ENCODE measurements at places on chromosomes 7 and 10.

DNA sequence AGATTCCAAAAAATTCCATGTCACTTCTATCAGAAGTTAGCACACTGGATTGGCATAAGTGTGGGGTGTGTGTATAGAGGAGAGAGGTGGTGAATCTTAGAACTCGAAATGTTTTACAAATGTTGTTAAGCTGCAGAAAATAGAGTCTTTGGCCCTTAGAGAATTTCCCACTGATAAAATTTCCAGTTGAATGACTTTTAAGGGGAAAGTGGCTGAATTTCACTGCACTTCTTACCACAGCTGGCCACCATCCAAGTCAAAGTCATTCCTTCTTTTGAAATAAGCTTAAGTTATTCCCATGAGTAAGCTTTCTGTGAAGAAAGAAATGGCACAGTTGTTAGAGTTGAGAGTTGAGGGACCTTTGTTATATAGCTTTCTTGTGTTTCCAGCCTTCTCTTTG, 13.9 kb downstream of the VCL start:
- DNase-seq = no peak

- DNase-seq = no peak
These were observed 125.7 kb downstream of the ARHGAP22 start for GRCh38 chr10:48478980-48479811.

DNA sequence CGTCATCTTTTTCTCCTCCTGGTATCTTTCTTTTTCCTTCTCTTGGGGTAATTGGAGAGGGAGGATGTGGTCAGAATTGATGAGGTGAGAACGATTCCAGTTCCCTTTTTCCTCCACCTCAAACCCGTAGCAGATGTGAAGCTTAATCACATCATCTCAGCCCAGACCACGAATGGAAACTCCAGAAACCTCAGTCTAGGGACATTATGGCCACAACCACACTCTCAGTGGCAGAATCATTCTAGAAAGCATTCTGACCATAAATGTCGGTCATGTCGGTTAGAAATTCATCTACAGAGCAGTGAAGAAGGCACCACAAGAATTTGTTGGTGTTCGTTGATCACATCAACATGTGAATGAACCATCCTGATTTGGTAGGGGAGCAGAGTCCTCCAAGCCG, 78.7 kb downstream of the GATA3 start:
- peak; percentile 83 for DNase-seq

DNA sequence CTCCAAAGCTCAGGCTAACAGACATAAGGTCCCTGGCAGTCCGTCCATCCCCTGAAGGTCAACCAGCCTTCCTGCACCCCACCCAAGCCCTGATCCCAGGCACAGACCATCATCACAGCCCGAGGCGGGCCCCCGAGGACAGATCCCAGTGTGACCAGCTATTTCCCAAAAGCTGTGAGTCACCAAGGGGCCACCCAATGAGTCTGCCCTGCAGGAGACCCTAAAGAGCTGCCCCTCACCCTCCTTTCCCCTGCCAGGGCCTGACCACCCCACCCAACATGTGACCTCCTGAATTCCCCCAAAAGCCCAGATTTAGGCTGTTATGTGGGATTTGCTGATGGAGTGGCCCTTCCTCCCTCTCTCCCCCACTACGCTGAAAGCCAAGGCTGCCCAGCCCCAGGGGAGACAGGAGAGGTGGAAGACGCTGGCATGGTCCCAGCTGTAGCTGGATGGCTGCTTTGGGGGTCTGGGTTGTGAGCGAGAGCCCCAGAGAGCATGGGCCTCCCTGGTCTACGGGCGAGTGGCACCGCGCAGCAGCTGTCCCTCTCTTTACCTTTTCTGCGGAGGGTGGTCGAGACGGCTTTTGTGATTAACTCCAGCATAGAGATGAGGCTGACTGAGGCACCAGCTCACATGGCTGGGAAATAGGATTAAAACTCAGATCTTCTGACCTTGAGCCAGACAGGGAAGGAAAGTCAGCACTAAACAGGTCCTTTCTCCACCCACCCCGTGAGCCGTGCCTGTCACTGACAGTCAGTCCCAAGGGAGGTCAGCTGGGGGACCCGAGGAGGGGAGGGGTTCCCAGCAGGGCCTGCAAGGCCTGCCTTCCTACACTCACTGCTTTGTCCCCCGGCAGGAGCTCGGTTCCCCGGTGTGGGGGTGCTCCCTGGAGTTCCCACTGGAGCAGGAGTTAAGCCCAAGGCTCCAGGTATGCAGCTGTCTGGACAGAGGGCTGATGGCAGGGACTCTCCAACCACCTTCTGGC, 16.7 kb downstream of the ELN start:
- no peak for DNase-seq

DNA sequence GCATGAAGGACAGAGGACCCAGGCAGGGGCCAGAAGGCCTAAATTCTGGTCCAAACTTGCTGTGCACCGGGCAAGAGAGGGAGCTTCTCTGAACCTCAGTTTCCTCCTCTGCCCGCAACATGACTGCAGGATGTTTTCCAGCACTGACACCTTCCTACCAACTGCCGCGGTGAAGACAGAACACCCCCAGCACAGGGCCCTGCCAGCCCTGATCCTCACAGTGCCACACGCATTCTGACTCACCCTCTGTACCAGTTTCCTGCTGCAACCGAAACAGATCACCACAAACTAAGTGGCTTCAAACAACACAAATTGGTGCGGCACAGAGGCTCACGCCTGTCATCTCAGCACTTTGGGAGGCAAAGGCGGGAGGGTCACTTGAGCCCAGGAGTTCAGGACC, 18.1 kb downstream of the MAD1L1 start:
- peak; percentile 66 for DNase-seq

DNA sequence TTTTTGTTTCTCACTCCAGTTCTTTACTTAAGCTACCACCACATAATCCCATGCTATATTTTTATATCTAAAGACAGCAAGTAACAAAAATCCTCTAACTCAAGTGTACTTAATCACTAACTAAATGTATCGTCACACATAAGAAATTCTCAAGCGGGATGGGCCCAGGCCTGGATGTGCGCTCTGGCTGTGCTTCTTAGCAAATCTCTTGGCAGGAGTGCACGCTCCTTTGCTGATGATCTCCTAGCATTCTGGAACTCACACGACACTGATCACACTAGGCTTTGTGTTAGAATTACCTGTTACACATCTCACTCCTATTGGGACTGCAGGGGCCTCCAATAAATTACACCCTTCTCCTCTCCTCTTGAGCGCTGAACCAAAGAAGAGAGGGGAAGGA, 46.7 kb upstream of the CALD1 start:
- DNase-seq = no peak

DNA sequence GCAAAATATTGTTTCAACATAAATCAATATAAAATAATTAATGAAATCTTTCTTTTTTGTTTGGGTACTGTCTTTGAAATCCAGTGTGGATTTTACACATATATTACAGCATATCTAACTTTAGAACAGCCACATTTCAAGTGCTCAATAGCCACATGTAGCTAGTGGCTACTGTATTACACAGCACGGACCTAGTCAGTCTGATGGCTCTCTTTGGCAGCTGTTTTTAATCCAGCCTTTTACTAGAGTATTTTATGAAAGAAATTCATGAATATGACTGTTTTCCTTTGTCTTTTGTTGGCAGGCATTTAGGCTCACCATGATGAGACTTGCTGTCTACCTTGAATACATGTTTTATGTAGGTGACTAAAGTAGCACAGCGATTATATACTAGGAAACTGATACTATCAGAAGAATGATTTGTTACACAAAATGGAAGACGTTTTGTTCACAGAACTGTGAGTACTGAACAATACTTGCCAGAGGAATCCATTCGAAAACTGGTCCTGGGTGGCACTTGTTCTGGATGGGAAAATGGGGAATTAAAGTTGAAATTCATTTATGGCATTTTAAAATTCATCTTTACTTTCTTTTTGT, 386.7 kb downstream of the PHTF2 start:
- no peak for DNase-seq

DNA sequence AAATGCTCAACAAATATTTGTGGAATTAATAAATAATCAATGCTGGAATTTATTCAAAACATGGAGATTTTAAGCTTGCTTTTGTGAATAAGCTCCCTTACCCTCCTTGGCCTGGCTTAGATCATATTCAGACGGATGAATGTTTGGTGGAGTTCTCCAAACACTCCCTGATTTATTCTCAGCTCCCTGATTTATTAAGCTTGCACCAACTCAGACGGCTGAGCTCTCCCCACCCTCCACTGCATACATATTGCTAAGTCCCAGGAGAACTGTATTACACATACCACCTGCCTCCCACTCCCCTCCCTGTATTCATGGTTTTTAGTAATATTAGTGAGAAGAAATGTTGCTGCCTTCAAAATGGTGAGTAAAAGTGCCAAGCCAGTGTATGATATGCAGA, 1057.5 kb downstream of the SORCS3 start:
- DNase-seq = no peak

DNA sequence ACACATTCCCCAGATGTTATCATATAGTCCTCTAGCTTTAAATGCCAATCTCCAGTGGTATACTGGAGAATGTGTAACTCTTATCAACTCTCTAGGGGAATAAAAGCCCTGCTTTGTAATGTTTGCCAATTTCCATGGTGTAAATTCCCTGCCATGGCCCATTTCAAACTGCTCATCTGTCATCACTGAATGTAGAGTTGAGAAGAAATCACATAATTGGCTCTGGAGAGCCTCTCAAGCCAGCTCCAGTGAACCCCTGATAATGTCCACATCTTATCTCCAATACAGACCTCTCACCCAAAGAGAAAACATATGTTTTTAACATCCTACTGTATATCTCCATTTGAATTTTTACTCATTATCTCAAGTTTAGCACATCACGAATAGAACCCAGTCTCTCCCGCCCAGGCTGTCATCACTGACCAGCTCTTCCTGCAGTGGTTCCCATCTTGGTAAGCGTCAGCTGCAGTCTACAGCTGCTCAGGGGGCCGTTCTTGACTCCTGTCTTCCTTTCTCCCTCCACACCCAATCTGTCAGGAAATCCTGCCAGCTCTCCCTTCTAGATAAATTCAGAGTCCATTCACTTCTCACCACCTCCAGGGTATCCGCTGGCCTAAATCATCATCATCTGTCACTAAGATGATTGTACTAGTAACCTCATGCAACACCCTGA, 332.4 kb downstream of the FRMD4A start:
- no peak for DNase-seq

GRCh38 chr10:78706256-78706655, 362.5 kb upstream of the ZMIZ1 start:
- DNase-seq = no peak

DNA sequence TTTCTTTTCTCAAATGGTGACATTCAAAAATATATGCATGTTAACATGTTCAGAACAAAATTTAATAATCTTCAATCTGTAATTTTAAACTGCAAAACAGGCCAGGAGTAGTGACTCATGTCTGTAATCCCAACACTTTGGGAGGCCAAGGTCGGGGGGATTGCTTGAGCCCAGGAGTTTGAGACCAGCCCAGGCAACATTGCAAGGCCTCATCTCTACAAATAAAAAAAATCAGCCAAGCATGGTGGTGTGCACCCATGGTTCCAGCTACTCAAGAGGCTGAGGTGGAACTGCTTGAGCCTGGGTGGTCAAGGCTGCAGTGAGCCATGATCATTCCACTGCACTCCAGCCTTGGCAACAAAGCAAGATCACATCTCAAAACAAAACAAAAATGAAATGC, 394.3 kb downstream of the PARD3 start:
- no peak for DNase-seq

DNA sequence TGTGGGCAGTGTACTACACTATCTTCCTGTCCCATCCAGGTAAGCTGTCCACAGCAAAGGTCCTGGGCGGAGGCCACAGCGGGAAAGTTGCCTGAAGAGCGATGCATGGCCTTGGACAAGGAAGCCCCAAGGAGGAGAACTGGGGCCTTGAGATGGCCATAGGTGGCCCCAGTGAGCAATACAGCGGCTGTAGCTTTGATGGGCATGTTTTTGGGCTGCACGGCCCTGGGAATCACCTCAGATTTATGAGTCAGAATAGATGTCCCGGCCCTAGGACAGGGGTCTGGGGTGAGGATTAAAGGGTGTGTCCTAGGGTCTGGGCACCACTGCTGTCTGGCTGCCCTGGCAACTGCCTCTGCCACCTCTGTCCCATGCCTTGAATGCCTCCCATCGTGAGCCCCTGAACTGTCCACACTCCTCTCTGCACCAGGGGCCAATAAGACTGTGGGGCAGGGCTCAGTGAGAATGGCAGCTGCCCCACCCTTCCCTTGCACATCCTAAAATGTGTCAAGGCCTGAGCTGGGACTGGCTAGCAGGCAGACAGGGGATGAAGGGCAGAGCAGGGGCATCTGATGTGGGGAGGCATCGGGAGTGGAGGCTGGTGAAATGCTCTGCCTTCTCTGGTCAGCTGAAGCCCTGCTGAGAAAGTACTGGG, 9.4 kb upstream of the IRF5 start:
- DNase-seq = no peak

DNA sequence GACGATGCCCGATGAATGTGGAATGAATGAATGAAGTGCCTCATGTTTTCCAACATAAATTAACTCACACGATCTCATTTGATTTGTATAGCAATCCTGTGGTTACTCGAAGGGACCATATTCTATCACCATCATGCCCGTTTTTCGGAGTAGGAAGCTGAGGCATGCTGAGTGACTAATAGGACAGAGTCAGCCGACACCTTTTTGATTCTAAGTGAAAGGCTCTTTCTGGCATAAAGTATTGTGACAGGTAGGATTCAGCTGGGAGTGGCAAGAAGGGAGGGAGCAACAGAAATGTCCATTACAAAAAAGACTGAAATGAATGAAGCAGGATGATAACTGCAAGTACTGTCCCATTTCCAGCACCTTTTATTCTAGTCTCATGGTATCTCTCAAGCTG, 55.7 kb downstream of the KLRG2 start:
- DNase-seq = no peak

DNA sequence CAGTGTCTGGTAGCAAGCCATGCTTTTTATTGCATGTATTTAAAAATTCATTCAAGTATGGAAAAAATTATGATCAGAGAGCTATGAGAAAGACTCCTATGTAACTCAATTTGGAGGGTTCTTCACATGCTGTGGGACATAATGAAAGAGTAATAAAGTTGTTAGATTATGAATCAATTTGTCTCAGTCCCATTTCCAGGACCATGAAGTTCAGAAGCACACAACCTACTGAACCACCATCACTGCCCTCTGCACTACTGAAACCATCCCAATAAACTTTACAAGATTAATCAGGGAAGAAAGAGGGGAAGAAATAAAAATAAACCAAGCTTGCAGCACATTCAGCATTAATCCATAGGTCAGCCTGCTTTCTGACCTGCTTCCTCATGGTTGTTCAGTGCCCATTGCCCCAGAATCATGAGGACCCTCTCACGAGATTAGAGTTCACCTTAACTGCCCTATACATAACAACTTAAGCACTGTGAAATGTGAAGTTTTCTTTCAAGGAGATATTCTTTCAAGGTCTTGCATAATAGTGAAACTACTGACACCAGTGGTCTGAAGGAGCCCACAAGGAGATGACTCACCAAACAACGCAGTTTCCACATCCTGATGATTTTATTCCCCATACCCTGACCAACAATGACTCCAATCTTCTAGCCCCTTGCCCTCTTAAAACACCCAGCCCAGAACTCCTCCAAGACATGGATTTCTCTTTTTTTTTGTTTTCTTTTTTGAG, 171.5 kb upstream of the ADCY1 start:
- peak; percentile 3 for DNase-seq

DNA sequence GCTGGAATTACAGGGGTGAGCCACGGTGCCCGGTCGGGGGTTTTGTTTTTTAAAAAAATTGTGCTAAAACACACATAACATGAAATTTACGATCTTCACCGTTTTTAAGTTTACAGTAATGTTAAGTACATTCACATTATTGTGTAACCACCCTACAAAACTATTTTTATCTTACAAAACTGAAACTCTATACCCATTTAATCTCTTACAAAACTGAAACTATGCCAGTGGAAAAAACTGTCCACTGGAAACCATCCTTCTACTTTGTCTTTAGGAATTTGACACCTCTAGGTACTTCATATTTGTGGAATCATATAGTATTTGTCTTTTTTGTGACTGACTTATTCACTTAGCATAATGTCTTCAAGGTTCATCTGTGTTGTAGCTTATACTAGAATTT, 1.0 kb upstream of the PSMC2 start:
- DNase-seq = no peak
